ENCODE measurements at places on chromosomes 1 and 21. TPM values are rescaled to one million over a fixed set of nuclear protein-coding genes. Genes with fewer than 3 reads are reported as not detected.
A peak's percentile ranks its signal among the peaks of the same experiment; 100 is the strongest.

SEMA4A gene
- 6.4 TPM for polyA plus RNA-seq

- no peak for DNase-seq
- peaks cover 3% of the 10 kb centered on the region for H3K4me1 ChIP-seq
- H3K27ac ChIP-seq = no peak overlapping the region
- no peak overlapping the region for H3K4me3 ChIP-seq
Observed at GRCh38 chr1:33424205-33424604, 6.7 kb downstream of the PHC2 start.

SH3BGR gene
- 4.1 TPM for polyA plus RNA-seq

- H3K27ac ChIP-seq = no peak overlapping the region
- no peaks in the 10 kb centered on the region for H3K36me3 ChIP-seq
- no peak for DNase-seq
Observed at GRCh38 chr1:111565079-111565478, 54.5 kb upstream of the RAP1A start.

DNA sequence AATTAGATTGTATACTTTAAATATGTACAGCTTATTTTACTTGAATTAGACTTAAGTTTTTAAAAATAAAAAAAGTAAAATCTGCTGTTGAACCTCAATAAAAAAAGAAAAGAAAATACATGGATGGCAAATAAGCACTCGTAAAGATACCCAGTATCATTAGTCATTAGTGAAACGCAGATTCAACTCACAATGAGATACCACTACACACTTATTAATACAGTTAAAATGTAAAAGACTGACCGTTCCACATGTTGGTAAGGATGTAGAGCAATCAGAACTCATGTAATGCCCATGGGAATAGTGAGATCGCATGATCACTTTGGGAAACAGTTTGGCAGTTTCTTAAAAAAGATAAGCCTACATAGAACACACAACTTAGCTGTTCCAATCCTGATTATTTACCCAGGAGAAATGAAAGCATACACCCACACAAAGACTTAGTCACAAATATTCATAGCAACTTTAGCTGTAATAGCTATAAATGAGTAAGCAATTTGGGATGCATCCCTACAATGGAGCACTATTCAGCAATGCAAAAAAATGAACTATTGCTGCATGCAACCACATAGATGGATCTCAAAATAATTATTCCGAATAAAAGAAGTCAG, 7.3 kb downstream of the SH2D1B start:
- H3K4me1 ChIP-seq = no peaks in the 10 kb centered on the region
- no peaks in the 10 kb centered on the region for H3K36me3 ChIP-seq
- no peak for DNase-seq
- H3K27ac ChIP-seq = no peak overlapping the region

PDZK1IP1 gene
- polyA plus RNA-seq = 14.6 TPM

GRCh38 chr1:187374082-187374481, 545.3 kb downstream of the PLA2G4A start:
- H3K4me3 ChIP-seq = no peak overlapping the region
- no peaks in the 10 kb centered on the region for H3K27me3 ChIP-seq
- no peak overlapping the region for H3K27ac ChIP-seq
- H3K36me3 ChIP-seq = no peaks in the 10 kb centered on the region
- H3K4me1 ChIP-seq = no peaks in the 10 kb centered on the region

CAP1 gene
- polyA plus RNA-seq = 198 TPM

DNA sequence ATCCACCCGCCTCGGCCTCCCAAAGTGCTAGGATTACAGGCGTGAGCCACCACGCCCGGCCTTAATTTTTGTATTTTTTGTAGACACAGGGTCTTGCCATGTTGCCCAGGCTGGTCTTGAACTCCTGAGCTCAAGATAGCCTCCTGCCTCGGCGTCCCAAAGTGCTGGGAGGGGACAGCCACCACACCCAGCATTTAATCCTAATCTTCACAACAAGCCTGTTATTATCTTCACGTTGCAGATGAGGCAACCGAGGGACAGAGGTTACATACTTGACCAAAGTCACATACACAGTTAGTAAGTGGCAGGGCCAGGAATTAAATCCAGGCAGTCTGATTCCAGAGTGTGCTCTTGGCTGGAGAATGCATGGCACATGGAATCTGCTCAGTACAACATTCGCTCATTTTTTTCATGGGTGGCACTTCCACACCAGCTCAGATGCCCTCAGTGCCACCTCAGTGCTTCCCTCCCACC, 4.8 kb upstream of the GPR37L1 start:
- H3K27ac ChIP-seq = peak overlapping the region; percentile 83
- no peaks in the 10 kb centered on the region for H3K27me3 ChIP-seq
- H3K4me1 ChIP-seq = peaks cover 33% of the 10 kb centered on the region
- peak; percentile 77 for DNase-seq
- no peak overlapping the region for H3K4me3 ChIP-seq
- no peaks in the 10 kb centered on the region for H3K36me3 ChIP-seq

- no peaks in the 10 kb centered on the region for H3K27me3 ChIP-seq
- peaks cover 10% of the 10 kb centered on the region for H3K36me3 ChIP-seq
- H3K27ac ChIP-seq = no peak overlapping the region
- H3K4me3 ChIP-seq = no peak overlapping the region
- H3K4me1 ChIP-seq = no peaks in the 10 kb centered on the region
Observed at GRCh38 chr1:21312407-21312992, 22.2 kb upstream of the ECE1 start.

CYP4X1 gene
- 3.0 TPM for polyA plus RNA-seq

LDLRAD2 gene
- polyA plus RNA-seq = 2.5 TPM

DNA sequence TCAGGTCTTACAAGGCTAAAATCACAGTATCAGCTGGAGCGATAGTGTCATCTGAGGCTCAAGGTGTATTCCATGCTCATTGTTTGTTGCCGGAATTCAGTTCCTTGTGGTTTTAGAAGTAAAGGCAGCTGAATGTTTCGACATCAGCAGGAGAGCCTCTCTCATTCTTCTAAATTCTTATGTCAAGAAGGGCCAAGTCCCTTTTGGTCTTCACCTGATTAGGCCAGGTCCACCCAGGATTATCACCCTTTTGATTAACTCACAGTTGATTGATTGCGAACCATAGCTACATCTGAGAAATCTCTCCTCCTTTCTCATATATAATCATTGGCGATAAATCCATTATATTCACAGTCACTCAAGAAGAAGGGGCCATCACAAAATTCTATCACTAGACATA, 806.7 kb upstream of the PRMT6 start:
- H3K4me1 ChIP-seq = no peaks in the 10 kb centered on the region
- H3K4me3 ChIP-seq = no peak overlapping the region
- no peak overlapping the region for H3K27ac ChIP-seq
- H3K27me3 ChIP-seq = no peaks in the 10 kb centered on the region

DNA sequence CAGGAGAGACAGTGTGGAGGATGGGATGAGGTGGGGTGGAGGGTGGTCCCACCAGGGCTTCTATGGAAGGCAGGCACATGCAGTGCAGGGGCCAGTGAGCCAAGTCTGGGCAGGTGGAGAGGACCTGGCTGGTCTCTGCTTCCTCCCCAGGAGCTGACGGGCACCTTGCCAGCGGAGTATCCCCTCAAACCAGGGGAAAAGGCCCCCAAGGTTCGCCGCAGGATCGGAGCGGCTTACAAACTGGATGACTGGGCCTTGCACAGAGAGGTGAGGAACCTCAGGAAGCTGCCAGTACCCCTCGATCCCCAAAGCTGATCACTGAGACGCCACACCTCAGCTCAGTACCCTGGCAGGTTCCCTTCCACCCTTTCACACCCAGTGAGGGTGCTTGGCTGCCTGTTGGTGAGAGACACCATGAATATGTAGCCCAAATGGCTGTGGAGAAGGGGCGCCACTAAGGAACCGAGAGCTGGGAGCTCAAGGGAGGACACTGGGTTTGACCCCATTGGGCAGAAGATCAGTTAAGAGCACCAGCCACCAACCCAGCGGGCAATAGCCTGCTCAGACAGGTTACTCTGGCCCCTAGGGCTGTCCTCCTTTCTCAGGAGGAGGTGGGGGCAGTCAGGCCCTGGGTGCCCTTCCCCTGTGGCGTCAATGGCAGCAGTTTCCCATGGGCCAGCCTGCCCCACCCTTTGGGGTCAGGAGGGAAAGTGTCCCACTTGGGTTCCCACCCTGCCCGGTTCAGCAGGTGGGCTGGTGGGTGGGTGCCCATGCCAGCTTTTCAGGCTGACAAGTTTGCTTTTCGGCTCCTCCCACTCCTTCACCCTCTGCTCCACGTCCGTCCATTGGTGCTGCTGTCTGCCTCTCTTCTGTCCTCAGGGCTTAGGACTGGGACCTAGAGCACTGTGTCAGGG, 5.5 kb downstream of the INAVA start:
- H3K4me1 ChIP-seq = peaks cover 41% of the 10 kb centered on the region
- H3K27me3 ChIP-seq = no peaks in the 10 kb centered on the region
- H3K4me3 ChIP-seq = no peak overlapping the region

NCF2 gene
- polyA plus RNA-seq = 3.7 TPM

AVPR1B gene
- 0.81 TPM for polyA plus RNA-seq

CFHR5 gene
- not detected for polyA plus RNA-seq

CFAP107 gene
- 0.03 TPM for polyA plus RNA-seq

C1orf210 gene
- polyA plus RNA-seq = 46.2 TPM

DNA sequence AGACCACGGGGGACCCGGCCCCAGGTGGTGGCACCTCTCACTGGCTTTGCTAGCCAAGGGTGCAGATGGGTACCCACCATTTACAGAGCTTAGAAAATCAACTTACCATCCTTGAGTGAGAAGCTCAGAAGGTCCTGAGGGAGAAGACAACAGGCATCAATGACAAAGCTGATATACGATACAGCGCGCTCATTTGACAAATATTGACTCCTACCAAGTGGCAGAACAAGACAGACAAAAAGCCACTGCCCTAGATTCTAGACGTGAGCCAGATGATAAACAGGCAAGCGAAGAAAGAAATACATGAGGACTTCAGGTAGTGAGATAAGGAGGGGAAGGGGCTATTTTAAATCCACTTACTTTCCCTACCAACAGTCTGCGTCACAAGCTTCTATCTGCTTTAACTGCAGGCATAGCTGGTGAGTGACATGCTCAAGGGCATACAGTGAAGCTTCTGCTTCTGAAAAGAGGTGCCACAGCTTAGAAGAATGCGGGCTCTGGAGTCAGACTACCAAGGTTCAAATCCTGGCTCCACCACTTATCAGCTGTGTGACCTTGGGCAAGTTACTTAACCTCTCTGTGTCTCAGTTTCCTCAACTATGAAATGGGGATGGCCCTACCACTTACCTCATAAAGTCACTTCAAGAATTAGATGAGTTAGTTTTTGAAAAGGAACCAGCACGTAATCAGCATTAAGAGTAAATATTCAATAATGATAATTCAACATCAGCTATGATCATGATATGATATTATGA, 29.1 kb downstream of the TMCO4 start:
- no peak overlapping the region for H3K27ac ChIP-seq
- peaks cover 5% of the 10 kb centered on the region for H3K36me3 ChIP-seq

DNA sequence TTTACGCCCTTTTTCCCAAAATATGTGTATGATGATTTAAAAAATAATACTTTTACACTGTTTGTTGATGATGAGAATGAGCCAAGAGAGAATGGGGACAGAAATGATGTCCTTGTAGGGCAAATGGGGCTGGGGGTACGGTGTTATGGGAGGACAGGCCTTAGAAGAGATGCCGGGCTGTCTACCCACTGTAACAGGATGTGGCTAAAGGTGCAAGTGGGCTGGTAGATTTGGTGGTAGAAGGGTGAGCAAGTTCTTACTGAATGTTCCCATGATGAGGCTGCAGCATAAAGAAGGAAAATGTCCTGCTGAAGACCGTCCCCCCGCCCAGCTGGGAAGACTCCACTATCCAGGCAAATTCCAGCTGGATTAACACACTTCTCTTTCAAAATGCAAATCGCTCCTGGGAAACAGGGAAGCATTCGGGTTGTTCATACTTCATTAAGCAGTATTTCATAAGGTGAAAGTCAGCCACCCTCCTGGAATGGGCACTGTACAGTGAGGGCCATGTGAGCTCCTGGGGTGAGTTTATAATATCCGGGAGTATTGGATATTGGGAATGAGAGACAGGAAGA, 14.0 kb downstream of the GPA33 start:
- no peak overlapping the region for H3K27ac ChIP-seq
- H3K27me3 ChIP-seq = no peaks in the 10 kb centered on the region
- H3K36me3 ChIP-seq = peaks cover 7% of the 10 kb centered on the region
- no peak for DNase-seq
- H3K4me1 ChIP-seq = peaks cover 4% of the 10 kb centered on the region

ARMH1 gene
- polyA plus RNA-seq = 2.8 TPM

DNA sequence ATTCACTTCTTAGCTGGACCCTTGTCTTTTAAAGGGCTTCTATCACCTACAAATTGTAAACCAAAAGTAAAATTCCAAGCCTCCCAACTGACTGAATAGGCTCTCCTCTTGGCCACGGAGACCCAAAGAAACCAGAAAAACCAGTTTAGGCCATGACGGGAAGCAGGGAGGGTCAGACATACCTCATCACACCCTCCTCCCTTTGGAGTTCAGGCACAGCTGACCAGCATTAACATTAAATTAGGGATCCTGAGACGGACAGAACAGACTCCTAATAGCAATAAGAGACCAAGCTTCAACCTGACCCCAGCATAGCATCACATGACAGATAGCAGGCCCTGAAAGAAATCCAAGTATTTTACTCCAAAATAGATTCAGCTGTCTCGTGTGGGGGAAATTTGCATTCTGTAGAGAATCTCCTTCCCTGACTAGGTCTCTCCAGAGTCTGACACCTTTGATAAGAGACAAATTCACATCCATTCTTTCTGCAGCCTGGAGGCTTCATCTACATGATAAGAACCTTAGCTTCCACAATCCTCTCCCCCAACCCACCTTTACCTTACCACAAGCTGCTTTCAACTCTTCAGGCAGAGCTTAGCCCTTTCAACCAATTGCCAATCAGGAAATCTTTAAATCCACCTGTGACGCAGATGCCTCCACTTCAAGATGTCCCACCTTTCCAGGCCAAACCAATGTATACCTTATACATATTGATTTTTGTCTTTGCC, 177.1 kb upstream of the RAB4A start:
- peak; percentile 76 for DNase-seq
- H3K36me3 ChIP-seq = no peaks in the 10 kb centered on the region
- no peak overlapping the region for H3K4me3 ChIP-seq
- peaks cover 4% of the 10 kb centered on the region for H3K4me1 ChIP-seq

PADI4 gene
- 0.10 TPM for polyA plus RNA-seq

- H3K4me3 ChIP-seq = no peak overlapping the region
- H3K27ac ChIP-seq = no peak overlapping the region
- no peaks in the 10 kb centered on the region for H3K27me3 ChIP-seq
Observed at GRCh38 chr1:92314024-92314423, 15.2 kb downstream of the RPAP2 start.

DNA sequence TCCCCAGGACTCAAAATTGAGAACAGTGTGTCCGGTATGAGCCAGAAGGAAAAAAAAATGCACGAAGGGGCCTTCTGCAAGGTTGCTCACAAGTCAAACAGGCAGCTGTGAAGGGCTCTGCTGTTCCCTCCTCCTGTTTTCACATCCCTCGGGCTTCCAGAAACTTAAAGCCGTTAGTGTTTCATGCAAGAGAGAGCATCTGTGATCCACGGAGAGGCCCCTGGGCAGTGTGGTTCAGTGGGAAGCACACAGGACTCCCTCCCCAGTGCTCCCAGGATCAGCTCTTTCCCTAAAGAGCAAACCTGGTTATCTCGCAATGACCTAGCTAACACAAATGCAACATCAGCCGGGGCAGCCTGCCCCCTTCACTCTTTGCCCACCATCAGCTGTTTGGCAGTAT, 2.9 kb upstream of the MATN1 start:
- no peaks in the 10 kb centered on the region for H3K27me3 ChIP-seq
- no peak overlapping the region for H3K4me3 ChIP-seq
- H3K36me3 ChIP-seq = peaks cover 27% of the 10 kb centered on the region
- DNase-seq = no peak

GRCh38 chr1:226370144-226370923, 37.6 kb downstream of the PARP1 start:
- H3K27ac ChIP-seq = no peak overlapping the region
- H3K4me1 ChIP-seq = no peaks in the 10 kb centered on the region
- H3K4me3 ChIP-seq = no peak overlapping the region
- no peak for DNase-seq
